ENCODE measurements at places on chromosomes 3 and 15.
A peak's percentile ranks its signal among the peaks of the same experiment; 100 is the strongest.

- no peak for DNase-seq
Observed at GRCh38 chr3:129536374-129536667, 6.7 kb upstream of the H1-8 start.

GRCh38 chr3:118782755-118783202 lies 251.9 kb downstream of the IGSF11 start:
- DNase-seq: no peak

DNA sequence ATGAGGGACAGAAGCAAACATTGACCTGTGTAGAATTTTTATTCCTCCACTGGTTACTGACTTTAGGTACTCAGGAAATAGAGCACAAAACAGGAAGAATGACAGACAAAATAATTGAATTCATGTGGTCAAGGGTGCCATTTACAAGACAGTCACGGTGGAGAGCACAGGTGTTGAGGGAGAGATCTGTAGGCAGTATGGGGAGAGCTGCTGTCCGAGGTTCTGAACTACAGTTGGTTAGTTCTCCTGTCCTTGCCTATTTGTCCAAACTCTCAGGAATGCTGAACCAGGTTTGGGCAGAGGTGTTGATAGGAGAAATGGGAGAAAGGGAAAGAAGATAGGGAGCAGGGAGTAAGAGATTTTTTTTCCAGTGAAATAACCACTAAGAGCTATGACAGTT lies 178.5 kb upstream of the ZBTB20 start:
- DNase-seq: peak; percentile 45

DNA sequence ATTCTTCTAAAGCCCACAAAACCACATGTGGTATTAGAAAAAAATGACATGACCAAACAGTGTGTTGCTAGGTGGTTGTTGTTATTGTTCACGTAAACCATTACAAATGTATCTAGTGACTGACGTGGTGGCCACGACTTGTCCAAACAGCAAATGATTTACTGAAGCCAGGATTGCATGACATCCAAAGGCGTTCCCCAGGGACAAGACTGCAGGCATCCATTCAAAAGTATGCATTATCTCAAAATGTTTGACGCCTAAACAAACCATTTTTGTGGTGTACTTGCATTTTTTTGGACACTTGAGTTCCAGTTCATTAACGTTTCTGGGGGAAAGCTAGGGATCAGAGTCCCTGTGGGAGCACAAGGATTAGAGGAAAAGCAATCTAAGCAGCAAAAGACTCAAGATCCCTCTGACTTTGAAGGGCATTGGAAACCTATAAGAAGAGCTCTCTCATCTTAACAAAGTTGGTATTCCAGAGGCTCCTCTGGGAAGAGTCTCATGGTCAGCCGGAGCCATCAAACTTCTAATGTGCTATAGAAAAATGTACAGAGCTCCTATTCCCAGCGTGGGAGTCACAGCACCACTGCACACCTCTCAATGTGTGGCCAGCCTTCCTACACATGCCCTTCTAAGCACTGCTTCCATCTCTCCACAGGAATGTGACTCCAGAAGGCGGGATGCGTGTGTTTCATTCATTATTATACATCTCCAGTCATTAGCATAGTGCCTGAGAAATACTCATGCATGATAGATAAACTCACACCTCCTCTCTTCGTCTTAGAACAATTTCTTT lies 62.9 kb downstream of the FBN1 start:
- DNase-seq: no peak

GRCh38 chr3:169430707-169431404 lies 232.7 kb downstream of the MECOM start:
- DNase-seq: peak; percentile 9

DNA sequence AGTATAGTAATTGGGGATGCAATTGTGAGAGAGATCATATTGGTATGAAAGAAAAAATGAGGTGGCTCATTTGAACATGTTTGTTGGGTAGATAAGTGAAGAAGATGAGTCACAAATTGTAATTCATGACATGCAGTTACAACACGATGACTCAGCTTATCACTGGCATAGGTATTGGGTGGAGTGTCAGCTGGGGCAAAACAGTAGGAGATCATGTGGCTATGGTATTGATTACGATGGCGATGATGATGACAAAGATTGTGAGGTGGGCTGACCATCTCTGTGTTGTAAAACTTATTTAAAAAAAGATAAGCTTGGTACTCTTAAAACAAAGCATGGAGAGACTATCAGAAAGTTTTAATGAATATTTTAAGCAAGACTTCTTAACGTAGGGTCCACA lies 11.6 kb upstream of the DPH6 start:
- DNase-seq: no peak

- no peak for DNase-seq
Observed at GRCh38 chr3:29618395-29619282, 337.8 kb downstream of the RBMS3 start.

GRCh38 chr3:145692751-145693150 lies 468.2 kb downstream of the PLOD2 start:
- DNase-seq: no peak

- no peak for DNase-seq
Observed at GRCh38 chr15:25715536-25716413, 147.4 kb downstream of the ATP10A start.

- no peak for DNase-seq
Observed at GRCh38 chr15:42784705-42785104, 47.8 kb upstream of the CDAN1 start.

GRCh38 chr3:36776436-36776835 lies 12.1 kb upstream of the DCLK3 start:
- no peak for DNase-seq

DNA sequence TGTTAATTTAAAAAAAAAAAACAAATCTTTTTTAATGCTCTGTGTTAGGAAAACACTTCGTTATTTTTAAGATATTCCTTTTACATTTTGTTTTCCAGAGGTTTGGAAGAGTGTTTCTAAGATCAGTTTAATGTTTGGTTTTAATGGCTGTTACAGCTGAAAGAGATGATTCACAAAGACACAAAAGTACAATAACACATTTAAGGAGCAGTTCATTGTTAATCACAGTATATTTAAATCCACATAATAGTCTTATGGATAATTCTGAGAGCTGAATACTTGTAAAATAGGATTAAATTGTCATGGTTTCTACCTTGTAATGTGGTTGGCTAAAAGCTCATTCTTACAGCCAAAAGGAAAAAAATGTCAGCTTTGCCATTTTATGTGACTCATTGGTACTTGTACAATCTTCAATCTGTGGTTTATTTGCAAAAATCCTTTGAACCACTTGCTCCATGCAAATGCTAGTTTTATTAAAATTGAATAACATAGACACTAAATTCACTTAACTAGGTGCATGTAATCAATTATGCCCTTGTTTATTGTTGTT lies 426.4 kb downstream of the NLGN1 start:
- DNase-seq: no peak

- no peak for DNase-seq
Observed at GRCh38 chr3:113291572-113291971, 80.2 kb downstream of the BOC start.

DNA sequence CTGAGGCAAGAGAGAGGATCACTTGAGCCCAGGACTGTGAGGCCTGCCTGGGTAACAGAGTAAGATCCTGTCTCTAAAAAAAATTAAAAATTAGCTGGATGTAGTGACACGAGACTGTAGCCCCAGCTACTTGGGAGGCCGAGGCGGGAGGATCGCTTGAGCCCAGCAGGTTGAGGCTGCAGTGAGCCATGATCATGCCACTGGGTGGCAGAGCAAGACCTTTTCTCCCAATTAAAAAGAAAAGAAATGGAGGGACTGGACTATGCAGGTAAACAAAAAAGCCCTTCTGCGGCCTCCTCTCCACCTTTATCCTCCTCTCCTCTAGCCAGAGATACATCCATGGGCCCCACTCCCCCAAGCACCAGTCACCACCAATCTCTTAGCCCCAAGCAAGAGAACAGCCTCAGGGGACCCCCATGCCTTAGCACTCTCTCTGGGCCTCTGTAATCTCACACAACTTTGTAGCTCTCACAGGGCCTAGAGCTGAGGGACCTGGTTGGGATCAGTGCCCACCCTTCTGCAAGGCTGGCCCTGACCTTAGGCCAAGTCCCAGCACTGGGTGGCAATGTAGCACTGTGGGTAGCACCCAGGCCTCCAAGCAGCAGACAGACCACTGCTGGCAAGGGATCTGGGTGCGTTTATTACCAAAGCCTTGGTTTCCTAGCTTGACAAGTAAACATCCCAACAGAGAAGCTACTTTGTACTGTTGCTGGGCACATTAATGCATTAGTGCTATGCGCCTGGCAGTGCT lies 43.4 kb downstream of the FAM174B start:
- DNase-seq: peak; percentile 36

DNA sequence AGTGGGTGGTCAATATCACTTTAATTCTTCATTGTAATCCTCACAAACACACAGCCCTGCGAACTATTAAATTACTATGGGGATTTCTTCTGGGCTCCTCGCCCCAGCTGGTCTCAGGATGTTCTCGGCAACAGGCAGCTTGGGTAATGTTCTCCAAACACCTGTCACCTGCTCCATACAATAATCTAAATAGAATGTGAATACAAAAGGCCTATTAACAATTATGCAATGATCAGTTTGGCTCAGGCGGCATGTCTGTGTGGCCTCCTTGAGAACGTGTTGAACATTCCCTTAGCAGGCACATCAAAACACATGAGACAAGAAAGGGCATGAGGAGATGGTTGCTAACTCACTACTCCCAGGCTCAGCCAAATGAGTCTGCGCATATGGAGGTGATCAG lies 158.6 kb upstream of the KBTBD8 start:
- no peak for DNase-seq

GRCh38 chr3:11616551-11616950 lies 27.2 kb downstream of the VGLL4 start:
- no peak for DNase-seq

DNA sequence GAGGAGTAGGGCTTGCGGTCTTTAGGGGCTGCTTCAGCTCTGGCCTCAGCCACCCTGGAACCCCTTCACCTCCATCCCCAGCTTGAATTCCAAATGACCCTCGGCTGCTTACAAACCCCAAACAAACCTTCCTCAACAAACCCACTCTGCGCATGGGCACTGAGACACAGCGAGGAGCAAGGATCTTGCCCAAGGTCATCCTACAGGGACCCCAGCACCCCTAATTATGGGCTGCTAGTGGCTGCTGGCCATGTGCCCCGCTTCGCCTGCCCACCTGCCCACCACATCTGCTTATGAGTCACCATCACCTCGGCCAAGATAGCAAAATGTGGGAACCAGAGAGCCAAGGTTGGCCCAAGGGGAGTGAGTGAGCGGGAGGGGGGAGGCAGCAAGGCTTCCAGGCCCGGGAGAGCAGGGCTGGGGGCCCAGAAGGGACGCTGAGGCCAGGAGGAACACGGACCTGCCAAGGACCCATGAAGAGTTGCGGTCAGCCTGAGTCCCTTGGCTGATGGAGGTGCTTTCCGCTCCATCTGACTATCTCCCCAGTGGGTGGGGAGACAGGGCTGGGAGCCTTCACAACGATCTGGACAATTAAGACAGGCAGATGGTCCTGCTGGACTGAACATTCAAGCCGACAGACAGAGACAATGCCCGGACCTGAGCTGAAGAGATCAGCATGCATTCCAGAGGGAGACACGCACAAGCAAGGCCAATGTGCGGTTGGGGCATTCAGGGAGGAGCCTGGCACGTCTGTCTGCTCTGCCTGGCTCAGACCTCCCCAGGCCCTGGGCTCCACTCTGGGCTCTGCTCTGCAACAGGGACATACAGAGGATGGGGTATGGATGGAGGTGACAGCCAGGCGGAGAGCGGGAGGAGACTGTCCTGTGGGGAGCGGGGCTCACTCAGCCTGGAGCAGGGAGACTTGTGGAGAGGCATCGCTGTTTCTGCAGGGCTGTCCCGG lies 10.8 kb upstream of the GRIP2 start:
- no peak for DNase-seq

DNA sequence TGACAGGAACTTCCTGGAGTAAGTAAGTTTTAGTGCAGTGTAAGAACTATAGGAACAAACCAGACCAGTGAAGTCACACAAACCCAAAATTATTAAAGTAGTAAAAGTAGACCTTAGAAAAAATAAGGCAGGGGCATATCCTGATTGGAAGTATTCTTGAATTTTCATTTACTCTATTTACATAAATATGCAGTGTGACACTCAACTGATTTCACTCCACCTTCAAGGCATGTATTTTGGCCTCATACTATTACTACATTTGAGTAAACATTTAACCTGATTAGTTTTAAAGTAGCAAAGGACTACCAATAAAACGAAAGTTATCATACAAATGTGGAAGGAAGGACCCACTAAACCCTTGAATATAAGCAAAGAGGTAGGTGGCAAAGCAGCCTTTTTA lies 22.8 kb downstream of the TRNT1 start:
- DNase-seq: no peak

All from activated naive CD4-positive, alpha-beta T cell treated with anti-CD3 and anti-CD28 coated beads for 36 hours (primary cell).